ENCODE measurements at places on chromosomes 3 and 15. TPM values are rescaled to one million over a fixed set of nuclear protein-coding genes. Genes with fewer than 3 reads are reported as not detected.
A peak's percentile ranks its signal among the peaks of the same experiment; 100 is the strongest.

GRCh38 chr3:80391573-80391972 is 623.8 kb upstream of the ROBO1 start:
- DNase-seq: no peak

DNA sequence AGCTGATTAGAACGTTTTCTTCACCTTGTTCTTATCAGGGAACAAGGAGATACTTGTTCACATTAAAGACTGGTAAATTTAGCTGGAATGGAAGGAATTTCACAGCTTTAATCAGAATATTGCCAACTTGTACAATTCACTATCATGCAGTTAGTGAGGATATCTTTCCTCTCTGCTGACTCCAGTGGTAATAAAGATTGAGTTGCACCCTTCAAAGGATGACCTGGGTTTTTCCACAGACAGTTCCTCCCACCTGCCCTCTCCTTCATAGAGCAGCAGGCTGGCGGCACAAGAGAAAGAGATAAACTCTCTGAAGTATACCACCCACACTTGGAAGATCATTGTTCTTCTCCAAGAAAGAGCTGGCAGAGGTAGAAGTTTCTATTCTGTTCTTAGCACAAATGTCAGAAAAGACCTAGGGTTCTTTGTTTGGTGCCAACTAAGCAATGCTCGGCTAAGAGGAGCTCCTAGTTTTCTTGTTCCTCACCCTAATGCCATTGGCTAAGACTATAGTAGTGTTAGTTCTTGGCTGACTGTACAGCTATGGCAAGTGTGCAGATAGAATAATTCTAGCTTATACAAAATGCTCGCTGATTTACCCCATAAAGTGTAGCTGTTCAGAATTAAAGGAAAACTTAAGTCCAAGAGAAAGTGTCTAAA is 169.1 kb downstream of the CLSTN2 start:
- no peak for DNase-seq

DNA sequence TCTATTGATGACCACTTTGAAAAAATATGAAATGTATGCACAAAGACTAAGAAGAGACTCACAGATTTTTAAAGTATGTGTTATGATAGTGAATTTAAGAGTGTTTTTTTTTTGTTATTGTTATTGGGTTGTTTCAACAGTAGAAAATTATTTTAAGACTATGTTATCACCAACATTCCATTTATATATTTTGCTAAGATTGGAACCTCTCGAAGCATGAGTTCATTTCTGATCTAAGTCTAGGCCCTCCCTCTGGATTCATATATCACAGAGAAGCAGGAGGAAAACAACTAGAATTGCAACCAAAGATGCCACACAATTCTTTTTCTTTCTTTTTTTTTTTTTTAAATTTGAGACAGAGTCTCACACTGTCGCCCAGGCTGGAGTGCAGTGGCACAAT is 46.8 kb downstream of the ITGB5 start:
- no peak for DNase-seq

DNA sequence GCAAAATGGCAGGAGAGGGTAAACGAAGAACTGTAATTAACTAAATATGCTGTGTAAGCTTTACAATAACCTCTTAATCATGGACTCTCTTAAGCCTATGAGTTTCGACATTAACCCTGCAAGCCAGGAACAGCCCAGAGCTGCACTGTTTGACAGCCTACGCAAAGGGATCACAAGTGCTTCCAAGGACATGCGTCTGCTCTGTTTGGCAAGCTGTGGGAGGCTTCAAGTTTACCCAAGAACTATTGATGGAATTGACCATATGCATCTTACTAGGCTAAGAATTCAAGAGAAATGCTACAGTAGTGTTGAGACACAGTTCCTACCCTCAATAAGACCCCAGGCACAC is 66.0 kb downstream of the PDZRN3 start:
- no peak for DNase-seq

DNA sequence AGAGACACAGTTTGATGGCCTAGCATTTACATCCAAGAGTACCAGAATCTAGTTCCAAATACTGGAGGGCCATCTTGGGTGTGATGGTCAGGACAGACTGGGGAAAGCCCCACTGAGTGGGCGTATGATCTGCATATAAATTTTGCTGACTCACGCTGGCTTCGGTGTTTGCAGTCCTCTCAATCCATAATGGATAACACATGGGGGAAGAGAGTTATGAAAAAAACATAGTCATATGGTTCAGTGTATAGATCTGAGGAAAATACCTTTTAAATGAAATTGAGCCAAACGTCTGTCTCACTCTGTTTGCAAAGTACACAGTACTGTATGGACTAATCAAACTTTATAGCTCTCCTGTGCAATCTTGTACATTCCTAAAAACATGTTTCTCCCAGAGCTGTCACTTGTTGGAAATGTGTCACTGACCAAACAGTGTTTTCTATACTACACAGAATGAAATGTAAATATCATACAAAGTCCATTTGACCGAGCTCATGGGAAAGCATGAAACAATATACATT is 125.3 kb upstream of the THBS1 start:
- DNase-seq: peak; percentile 91

- no peak for DNase-seq
Observed at GRCh38 chr15:93158097-93158900, 69.3 kb upstream of the RGMA start.

SIDT1 gene
- not detected for polyA plus RNA-seq

CP gene
- polyA plus RNA-seq: not detected

COL7A1 gene
- 11.2 TPM for polyA plus RNA-seq

MAPKBP1 gene
- 5.2 TPM for polyA plus RNA-seq
